Posterior cingulate gyrus (tissue), 11 donors: ENCODE measurements at places on chromosomes 5 and 9.

DNA sequence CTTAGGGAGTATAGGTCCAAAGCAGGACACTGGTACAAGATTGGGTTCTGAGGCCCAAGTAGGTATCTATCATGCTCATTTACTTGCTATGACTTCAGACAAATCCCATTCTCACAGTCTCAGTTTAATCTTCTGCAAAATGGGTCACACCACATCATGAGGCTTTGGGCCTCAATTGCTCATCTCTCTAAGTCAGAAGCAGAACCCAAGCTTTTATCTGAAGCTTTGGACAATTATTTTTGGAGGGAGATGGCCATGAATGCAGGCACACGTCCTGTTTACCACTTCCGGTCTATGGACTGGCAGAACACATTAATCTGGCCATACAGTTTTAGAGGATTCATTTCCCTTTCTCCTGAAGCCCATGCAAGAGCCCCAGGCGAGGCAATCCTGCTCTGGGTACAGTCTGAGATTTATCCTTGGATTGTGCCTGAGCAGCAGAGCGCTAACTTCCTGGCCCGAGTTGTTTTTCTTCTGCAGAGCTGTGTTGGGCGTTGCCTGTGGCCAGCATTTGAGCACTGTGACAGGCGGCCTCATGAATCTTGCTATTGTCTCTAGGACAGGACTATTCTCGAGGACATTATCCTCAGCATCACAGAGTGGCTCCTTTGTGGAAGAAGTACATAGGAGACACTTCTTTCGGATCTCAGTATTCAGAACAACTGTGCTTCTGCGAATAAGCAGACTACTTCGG, 16.1 kb downstream of the SLC22A4 start:
- DNase-seq, result no peak

GRCh38 chr9:69564557-69564956, 107.6 kb downstream of the APBA1 start:
- DNase-seq, result no peak

- DNase-seq, result no peak
These were observed 21.2 kb upstream of the TTC23L start for GRCh38 chr5:34817558-34818351.

DNA sequence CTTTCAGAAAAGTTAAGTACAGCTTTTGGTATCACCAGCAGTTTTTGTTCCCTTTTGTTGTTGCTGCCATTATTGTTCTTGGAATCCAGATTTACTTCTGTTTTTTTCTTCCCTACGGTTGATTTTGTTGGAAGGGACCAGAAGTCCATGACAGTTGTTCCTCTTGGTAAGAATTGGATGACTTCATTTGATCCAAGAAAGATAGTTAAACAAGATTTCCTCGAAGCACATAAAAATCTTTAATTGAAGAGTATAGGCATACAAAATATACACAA, 65.4 kb downstream of the CDC42SE2 start:
- no peak for DNase-seq

DNA sequence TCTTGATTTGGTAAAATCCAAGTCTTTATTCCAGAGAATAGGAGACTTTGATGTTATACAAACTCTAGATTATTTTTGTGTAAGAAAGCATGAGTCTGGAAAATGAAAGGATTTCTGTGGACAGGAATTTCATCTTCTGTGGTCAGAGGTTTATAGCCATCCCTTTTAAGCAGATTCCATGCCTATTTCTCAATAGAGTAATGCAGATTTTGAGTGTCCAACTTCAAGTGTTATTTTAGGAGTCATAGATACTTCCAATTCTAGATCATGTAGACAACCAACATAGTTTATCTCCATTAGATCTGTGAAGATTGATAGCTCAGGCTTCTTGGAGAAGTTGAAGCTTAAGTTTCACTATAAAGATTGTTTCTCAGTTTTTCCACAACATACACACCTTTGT, 379.7 kb downstream of the PSAT1 start:
- no peak for DNase-seq
